ENCODE measurements at places on chromosomes 5 and 9.
A peak's percentile ranks its signal among the peaks of the same experiment; 100 is the strongest.

GRCh38 chr5:55777332-55777731 lies 39.5 kb downstream of the DDX4 start:
- H3K27me3 ChIP-seq: no peaks in the 10 kb centered on the region
- no peaks in the 10 kb centered on the region for H3K36me3 ChIP-seq
- DNase-seq: no peak
- H3K4me1 ChIP-seq: 0 out of 2 replicates have a peak, but pooled peaks cover 5% of the 10 kb centered on the region

GRCh38 chr9:115944166-115944948 lies 209.2 kb upstream of the PAPPA start:
- DNase-seq: peak; percentile 39
- no peaks in the 10 kb centered on the region for H3K27me3 ChIP-seq
- no peak overlapping the region for H3K27ac ChIP-seq
- H3K4me1 ChIP-seq: no peaks in the 10 kb centered on the region

DNA sequence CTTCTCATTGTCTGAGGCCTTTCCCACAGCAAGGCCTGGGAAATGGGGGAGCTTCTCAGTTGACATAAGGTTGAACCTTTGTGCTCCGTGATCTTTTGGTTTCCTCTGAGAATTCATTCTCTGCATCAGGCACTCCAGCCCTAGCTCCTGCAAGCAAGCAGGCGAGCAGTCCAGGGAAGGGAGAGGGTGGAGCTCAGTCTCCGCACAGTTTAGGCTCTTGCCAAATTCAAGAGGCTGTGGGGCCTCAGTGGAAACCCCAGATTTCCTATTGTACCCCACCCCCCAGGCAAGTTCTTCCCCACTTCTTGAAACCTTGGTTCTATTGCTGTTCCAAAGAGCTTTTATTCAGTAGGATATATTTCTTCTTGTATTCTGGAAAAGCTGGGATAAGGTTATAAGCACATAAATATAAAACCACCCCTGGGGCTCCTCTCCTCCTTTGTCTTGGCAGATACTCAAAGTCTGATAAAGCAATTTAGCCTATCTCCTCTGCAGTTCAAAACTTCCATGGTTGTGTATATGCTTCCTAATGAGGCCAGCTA lies 147.2 kb downstream of the PDZD2 start:
- H3K36me3 ChIP-seq: no peaks in the 10 kb centered on the region
- H3K4me1 ChIP-seq: no peaks in the 10 kb centered on the region
- H3K4me3 ChIP-seq: no peak overlapping the region
- no peaks in the 10 kb centered on the region for H3K27me3 ChIP-seq

DNA sequence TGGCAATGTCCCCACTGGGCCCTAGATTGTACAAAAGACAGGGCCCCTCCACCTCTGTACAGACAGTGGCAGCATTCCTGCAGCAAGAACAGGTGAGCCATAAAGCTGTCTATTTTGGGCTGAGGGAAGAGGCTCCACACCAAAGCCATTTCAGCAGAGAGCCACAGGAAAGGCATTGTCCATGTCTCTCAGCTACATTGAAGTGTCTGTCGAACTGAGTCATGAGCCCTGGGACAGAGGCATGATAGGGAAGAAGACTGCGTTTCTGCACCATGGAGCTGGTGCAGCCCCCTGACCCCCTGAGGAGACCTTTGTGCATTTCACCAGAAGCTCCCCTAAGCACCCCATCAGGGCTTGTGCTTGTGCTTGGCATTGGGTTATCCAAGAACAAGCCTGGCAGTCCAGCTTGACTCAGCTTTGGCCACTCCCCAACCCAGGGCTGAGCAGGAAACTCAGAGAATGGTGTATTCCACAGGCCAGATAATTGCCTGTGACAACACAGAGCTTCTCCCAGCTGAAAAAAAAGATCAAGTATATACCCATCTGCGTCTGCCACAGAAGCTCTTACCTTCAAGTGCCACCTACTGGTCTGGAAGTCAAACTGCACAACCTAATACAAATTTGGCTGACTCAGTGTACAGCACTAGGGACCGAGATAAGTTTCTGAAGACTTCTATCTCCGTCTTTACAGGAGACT lies 5.9 kb upstream of the FRMD3 start:
- DNase-seq: no peak
- H3K4me1 ChIP-seq: no peaks in the 10 kb centered on the region
- no peak overlapping the region for H3K4me3 ChIP-seq
- no peak overlapping the region for H3K27ac ChIP-seq
- H3K36me3 ChIP-seq: no peaks in the 10 kb centered on the region
- H3K27me3 ChIP-seq: no peaks in the 10 kb centered on the region

GRCh38 chr9:97675655-97676054 lies 21.5 kb downstream of the XPA start:
- H3K36me3 ChIP-seq: no peaks in the 10 kb centered on the region
- H3K4me1 ChIP-seq: 0 out of 2 replicates have a peak, but pooled peaks cover 3% of the 10 kb centered on the region
- no peaks in the 10 kb centered on the region for H3K27me3 ChIP-seq
- no peak overlapping the region for H3K4me3 ChIP-seq
- DNase-seq: no peak

DNA sequence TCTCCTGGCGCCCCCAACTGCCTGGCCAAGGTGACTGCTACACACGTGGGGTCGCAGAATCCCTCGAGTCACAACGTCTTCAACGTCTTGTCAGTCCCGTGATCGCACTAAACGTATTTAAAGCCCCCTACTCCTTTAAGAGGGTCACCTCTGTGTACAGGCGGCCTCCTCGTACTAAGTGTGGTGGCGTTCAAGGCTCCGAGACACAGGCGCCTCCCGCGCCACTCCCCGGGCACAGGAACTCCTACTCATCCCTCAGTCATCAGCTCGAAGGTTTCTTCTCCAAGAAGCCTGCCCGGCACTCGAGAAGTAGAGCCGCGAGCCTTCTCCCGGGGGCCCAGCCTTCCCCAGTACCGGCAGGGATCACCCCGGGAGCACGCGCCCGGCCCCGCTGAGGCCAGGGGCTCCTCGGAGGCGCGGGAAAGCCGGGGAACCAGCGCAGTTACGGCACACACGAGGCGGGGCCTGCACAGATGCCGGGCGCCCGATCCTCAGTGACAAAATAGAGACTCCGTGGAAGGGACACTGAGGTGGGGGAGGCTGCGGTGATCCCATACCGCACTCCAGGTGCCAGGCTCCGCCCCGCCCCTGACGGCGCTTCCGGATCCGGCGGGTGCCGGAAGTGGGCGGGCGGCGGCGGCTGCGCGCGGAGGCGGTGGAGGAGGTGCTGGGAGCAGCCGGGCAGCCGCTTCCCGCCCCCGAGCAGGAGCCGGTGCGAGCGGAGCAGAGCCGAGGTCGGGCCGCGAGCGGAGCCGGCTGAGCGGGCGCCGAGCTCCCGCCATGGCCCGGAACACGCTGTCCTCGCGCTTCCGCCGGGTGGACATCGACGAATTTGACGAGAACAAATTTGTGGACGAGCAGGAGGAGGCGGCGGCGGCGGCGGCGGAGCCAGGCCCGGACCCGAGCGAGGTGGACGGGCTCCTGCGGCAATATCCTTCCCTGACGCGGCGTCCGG lies 6.9 kb downstream of the ARPC5L start:
- peak; percentile 93 for DNase-seq
- H3K27ac ChIP-seq: peak overlapping the region; percentile 77
- no peaks in the 10 kb centered on the region for H3K27me3 ChIP-seq
- 0 out of 2 replicates have a peak, but pooled peaks cover 2% of the 10 kb centered on the region for H3K36me3 ChIP-seq

- H3K27me3 ChIP-seq: no peaks in the 10 kb centered on the region
- H3K27ac ChIP-seq: no peak overlapping the region
- DNase-seq: no peak
- H3K36me3 ChIP-seq: no peaks in the 10 kb centered on the region
Measured at GRCh38 chr9:84804951-84805694, 135.6 kb downstream of the NTRK2 start.

DNA sequence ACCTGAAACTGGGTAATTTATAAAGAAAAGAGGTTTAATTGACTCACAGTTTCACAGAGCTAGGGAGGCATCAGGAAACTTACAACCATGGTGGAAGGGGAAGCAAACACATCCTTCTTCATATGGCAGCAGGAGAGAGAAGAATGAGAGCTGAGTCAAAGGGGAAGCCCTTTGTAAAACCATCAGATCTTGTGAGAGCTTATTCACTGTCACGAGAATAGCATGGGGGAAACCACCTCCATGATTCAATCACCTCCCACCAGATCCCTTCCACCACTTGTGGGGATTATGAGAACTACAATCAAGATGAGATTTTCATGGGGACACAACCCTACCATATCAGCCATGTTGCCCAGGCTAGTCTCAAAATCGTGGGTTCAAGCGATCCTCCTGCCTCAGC lies 143.4 kb downstream of the FGF18 start:
- H3K36me3 ChIP-seq: no peaks in the 10 kb centered on the region
- H3K27ac ChIP-seq: no peak overlapping the region
- no peaks in the 10 kb centered on the region for H3K27me3 ChIP-seq

- peaks cover 12% of the 10 kb centered on the region for H3K4me1 ChIP-seq
- H3K4me3 ChIP-seq: no peak overlapping the region
- no peak for DNase-seq
- no peaks in the 10 kb centered on the region for H3K27me3 ChIP-seq
Measured at GRCh38 chr5:147508711-147509040, 1.2 kb downstream of the DPYSL3 start.

DNA sequence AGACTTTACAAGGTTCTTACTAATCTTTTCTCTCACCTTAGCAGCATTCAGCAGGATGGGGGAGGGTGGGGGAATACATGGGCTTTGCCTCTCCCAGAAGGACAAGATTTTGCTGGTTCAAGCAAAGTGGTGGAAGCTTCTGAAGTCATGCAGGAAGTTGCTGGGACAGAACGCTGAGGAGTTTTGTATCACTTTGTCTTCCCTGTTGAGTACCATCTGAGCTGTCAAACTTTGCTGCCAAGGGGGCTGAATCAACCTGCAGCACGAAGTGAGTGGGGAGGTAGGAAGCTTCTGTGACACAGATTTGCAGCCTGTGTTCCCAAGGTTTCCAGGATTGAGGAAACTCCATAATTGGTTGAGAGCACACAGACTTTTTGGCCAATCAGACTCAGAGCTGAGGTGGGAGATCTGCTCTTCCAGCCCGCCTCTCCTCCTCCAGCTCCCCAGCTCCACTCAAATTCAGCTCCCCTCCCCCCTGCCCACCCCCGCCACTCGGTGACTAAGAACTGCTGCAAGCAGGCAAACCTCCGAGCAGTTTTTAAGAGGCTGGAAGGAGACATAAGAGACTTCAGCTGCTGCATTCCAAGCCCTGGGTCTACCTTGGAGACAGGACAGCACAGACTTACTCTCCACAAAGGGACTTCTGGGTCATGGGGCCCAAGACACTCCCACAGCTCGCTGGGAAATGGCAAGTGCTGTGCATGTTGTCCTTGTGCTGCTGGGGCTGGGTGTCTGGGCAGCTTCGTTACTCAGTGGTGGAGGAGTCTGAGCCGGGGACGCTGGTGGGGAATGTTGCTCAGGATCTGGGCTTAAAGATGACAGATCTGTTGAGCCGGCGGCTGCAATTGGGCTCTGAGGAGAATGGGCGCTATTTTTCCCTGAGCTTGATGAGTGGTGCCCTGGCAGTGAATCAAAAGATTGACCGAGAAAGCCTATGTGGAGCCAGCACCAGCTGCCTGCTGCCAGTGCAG lies at the start of gene PCDHGC5:
Gene PCDHGC5 (plus strand): TSS at position 491 of the 971 bp plus-strand sequence. CDS start 160 bp downstream, at position 651.
- DNase-seq: no peak
- no peak within 1 kb of the TSS for H3K4me3 ChIP-seq
- H3K36me3 ChIP-seq: no peaks in the 10 kb centered on the region
- H3K4me1 ChIP-seq: no peaks in the 10 kb centered on the region

- H3K27me3 ChIP-seq: no peaks in the 10 kb centered on the region
- DNase-seq: peak; percentile 9
- H3K27ac ChIP-seq: no peak overlapping the region
- no peak overlapping the region for H3K4me3 ChIP-seq
Measured at GRCh38 chr5:60651872-60652620, 47.9 kb downstream of the DEPDC1B start.

- no peak for DNase-seq
- no peak overlapping the region for H3K4me3 ChIP-seq
- no peaks in the 10 kb centered on the region for H3K36me3 ChIP-seq
- H3K27me3 ChIP-seq: no peaks in the 10 kb centered on the region
Measured at GRCh38 chr9:36438536-36439236, 38.6 kb upstream of the RNF38 start.

- no peak overlapping the region for H3K4me3 ChIP-seq
- no peak for DNase-seq
- H3K27me3 ChIP-seq: no peaks in the 10 kb centered on the region
- no peaks in the 10 kb centered on the region for H3K36me3 ChIP-seq
- H3K4me1 ChIP-seq: peaks cover 34% of the 10 kb centered on the region
Measured at GRCh38 chr5:169268019-169268418, 32.9 kb downstream of the SLIT3 start.

DNA sequence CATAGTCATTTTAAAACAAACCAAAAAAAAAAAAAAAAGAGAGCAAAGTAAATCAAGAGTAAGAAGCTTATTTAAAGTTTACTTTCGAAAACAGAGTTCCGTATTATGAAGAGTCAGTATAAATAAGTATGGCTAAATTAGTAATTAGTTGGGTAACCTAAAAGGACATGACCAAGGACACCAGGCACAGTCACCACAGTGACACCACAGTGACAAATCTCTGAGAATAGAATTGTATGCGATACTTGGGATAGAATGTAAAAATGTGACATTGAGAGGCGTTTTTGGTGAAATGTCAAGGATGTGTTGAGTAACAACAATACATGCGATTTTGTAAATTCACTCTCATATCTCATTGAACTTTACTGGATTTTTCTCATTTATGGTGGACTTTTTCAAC lies 150.9 kb upstream of the SPEF2 start:
- H3K36me3 ChIP-seq: no peaks in the 10 kb centered on the region
- DNase-seq: no peak
- H3K4me3 ChIP-seq: no peak overlapping the region
- H3K4me1 ChIP-seq: no peaks in the 10 kb centered on the region
- no peak overlapping the region for H3K27ac ChIP-seq
- no peaks in the 10 kb centered on the region for H3K27me3 ChIP-seq

- no peaks in the 10 kb centered on the region for H3K36me3 ChIP-seq
- no peak overlapping the region for H3K4me3 ChIP-seq
- no peak for DNase-seq
- no peak overlapping the region for H3K27ac ChIP-seq
- no peaks in the 10 kb centered on the region for H3K27me3 ChIP-seq
Measured at GRCh38 chr5:118325931-118326330, 662.4 kb downstream of the DTWD2 start.

DNA sequence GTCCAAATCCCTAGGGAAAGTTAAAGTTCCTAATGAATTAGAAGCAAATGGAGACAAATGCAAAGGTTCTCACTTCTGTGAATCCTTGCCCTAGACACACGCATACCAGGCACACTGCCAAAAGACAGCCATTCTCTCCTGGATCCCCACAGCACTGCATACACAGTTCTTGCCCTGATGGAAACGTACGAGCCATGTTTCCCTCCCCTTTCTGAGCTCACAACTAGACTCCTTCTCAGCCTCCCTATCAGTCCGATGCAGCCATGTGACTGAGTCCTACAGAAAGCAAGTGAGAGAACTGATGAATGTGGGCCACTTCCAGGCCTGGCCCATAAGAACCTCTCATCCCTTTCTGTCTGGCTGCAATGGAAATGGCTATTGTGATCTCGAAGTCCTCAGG lies 92.0 kb downstream of the ZNF608 start:
- H3K27ac ChIP-seq: no peak overlapping the region
- H3K27me3 ChIP-seq: no peaks in the 10 kb centered on the region
- H3K36me3 ChIP-seq: no peaks in the 10 kb centered on the region
- peaks cover 72% of the 10 kb centered on the region for H3K4me1 ChIP-seq
- H3K4me3 ChIP-seq: no peak overlapping the region
- no peak for DNase-seq

Measured in Caco-2 (cell line).